ENCODE measurements at places on chromosomes 6 and 20. TPM values are rescaled to one million over a fixed set of nuclear protein-coding genes. Genes with fewer than 3 reads are reported as not detected.

The CCN6 gene
- total RNA-seq, result not detected

The NOTCH4 gene
- total RNA-seq, result 0.76 TPM

The VWA7 gene
- total RNA-seq, result 1.7 TPM

The SLC13A3 gene
- total RNA-seq, result not detected

The HLA-DQB2 gene
- total RNA-seq, result not detected

The CGA gene
- 0.24 TPM for total RNA-seq

The VEGFA gene
- total RNA-seq, result 30.8 TPM

The IPCEF1 gene
- 0.15 TPM for total RNA-seq

The CST4 gene
- total RNA-seq, result not detected

The HLA-DOB gene
- 0.13 TPM for total RNA-seq

The CALHM6 gene
- not detected for total RNA-seq

The RIPOR2 gene
- 0.73 TPM for total RNA-seq

The HELZ2 gene
- 26.2 TPM for total RNA-seq

The TNFRSF21 gene
- total RNA-seq, result 13.3 TPM

The SIRPB1 gene
- 0.43 TPM for total RNA-seq

Measured in A549 treated with Hydrocortisone at 1 μM for 4 hours (cell line).